ENCODE measurements at places on chromosomes 16 and 17. TPM values are rescaled to one million over a fixed set of nuclear protein-coding genes. Genes with fewer than 3 reads are reported as not detected.

DNA sequence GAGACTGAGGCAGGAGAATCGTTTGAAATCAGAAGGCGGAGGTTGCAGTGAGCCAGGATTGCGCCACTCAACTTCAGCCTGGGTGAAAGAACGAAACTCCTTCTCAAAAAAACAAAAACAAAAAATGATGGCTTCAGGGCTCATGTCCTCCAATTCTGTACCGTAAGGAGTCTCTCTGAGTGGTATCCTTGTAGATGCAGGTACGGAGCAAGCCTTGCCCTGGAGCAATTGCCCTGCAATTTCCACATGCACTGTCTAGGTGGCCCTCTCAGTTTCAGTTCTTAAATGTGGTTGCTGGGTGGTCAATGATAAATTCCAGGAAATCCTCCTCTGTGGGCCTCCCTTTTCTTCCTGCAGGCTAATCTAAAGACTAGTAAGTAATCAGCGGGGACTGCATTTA lies 10.6 kb downstream of the TMEM238L start:
- no peaks in the 10 kb centered on the region for H3K36me3 ChIP-seq
- DNase-seq, result no peak
- no peak overlapping the region for H3K4me3 ChIP-seq
- no peaks in the 10 kb centered on the region for H3K27me3 ChIP-seq
- no peaks in the 10 kb centered on the region for H3K4me1 ChIP-seq

GRCh38 chr16:85780281-85780680 lies 19.1 kb downstream of the EMC8 start:
- no peaks in the 10 kb centered on the region for H3K27me3 ChIP-seq
- DNase-seq, result no peak
- no peak overlapping the region for H3K27ac ChIP-seq
- H3K4me1 ChIP-seq, result peaks cover 4% of the 10 kb centered on the region
- peaks cover 33% of the 10 kb centered on the region for H3K36me3 ChIP-seq

DNA sequence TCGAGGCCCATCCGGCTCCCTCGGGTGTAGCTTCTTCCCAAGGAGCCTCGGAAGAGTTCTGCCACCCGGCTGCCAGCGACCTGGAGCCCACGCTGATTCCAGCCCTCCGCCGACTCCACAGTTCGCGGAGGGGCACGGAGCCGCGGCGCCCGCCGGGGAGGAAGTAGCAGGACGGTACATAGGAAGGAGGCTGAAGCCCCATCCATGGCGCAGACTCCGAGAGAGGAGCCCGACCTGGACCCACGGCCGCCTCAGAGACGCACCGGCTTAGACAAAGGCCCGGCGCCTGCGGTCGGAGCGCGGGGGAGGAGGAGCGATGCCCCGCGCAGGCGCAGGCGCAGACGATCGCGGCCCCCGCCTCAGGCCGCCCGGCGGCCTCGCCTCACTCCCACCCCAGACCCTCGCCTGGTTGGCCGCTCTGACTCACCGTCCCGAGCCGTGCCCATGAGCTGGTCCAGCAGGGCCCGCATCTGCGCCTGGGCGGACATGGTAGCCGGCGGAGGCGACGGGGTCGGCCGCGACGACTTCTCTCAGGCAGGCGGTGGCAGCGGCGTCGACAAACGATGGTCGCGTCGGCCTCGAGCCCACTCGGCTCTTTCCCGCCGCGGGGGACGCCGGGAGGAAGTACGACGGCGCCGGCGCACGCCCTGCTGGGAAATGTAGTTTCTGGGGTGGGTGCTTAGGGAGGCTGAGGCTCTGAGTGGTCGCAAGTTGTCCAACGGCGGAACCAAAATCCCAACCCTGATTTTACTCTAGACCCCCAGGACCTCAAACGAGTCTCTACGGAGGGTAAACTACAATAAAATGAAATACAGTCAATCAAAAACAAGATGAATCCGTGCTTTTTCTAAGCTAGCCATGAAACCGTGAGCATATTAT lies at the start of gene LUC7L:
Gene LUC7L (minus strand): TSS at position 598 of the 879 bp plus-strand sequence. CDS start 110 bp downstream, at position 488.
- peaks cover 19% of the 10 kb centered on the region for H3K36me3 ChIP-seq
- H3K4me1 ChIP-seq, result peaks cover 26% of the 10 kb centered on the region
- no peaks in the 10 kb centered on the region for H3K27me3 ChIP-seq
- peak within 1 kb of the TSS; percentile 90 for H3K27ac ChIP-seq
- H3K4me3 ChIP-seq, result peak within 1 kb of the TSS; percentile 90
- DNase-seq, result peak; percentile 96

DNA sequence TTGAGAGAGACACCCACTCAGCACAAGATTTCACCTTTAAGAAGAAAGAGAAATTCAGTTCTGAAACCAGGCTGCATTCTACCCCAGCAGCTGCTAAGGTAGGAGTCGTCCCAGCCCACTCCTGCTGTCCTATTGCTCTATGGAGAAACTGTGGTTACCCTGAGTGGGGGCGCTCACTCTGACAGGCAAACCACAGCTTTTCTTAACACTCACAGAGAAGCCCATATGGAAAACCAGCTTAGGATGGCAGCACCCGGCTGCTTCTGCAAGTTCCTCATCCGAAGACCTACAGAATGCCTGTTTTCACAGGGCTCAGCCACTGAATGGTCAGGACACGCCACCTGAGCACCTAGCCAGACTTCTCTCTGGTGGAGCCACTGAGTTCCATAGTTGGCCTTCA lies 7.5 kb downstream of the ATP5PD start:
- H3K27ac ChIP-seq, result no peak overlapping the region
- no peak overlapping the region for H3K4me3 ChIP-seq
- peaks cover 14% of the 10 kb centered on the region for H3K4me1 ChIP-seq
- DNase-seq, result no peak
- no peaks in the 10 kb centered on the region for H3K27me3 ChIP-seq

ITGB3 gene
- total RNA-seq, result 2.5 TPM

GRCh38 chr17:30950669-30951399 lies 20.0 kb upstream of the RNF135 start:
- DNase-seq, result no peak
- no peaks in the 10 kb centered on the region for H3K36me3 ChIP-seq
- H3K4me1 ChIP-seq, result peaks cover 5% of the 10 kb centered on the region
- no peak overlapping the region for H3K27ac ChIP-seq
- H3K27me3 ChIP-seq, result no peaks in the 10 kb centered on the region

DNA sequence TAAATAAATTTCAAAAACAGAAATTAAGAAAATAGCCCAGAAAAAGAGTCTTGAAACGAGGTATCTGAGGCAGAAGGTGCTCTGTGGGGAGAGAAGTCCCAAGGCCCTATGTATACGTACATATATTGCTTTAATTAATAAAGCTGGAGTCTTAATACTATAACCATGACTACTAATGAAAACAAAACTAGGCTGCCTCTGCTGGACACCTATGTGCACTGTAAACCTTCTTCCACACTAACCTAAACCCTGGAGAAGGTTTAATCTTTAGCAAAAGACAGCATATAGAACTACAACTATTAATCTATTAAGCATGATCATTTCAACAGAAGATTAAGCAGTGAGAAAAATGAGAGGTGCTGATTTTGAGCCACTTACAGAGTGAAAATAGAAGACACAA lies 153.9 kb upstream of the C17orf78 start:
- no peak overlapping the region for H3K27ac ChIP-seq
- H3K36me3 ChIP-seq, result peaks cover 10% of the 10 kb centered on the region
- DNase-seq, result no peak
- no peak overlapping the region for H3K4me3 ChIP-seq
- no peaks in the 10 kb centered on the region for H3K27me3 ChIP-seq
- H3K4me1 ChIP-seq, result peaks cover 8% of the 10 kb centered on the region

KIF19 gene
- not detected for total RNA-seq

ADCY9 gene
- 26.9 TPM for total RNA-seq

- DNase-seq, result no peak
- peaks cover 5% of the 10 kb centered on the region for H3K36me3 ChIP-seq
- no peaks in the 10 kb centered on the region for H3K27me3 ChIP-seq
Observed at GRCh38 chr16:1527836-1528811, 5.3 kb upstream of the TMEM204 start.

- H3K4me1 ChIP-seq, result peaks cover 19% of the 10 kb centered on the region
- no peak overlapping the region for H3K4me3 ChIP-seq
- DNase-seq, result no peak
- no peak overlapping the region for H3K27ac ChIP-seq
Observed at GRCh38 chr17:42130310-42130936, 7.8 kb downstream of the HSPB9 start.

DNA sequence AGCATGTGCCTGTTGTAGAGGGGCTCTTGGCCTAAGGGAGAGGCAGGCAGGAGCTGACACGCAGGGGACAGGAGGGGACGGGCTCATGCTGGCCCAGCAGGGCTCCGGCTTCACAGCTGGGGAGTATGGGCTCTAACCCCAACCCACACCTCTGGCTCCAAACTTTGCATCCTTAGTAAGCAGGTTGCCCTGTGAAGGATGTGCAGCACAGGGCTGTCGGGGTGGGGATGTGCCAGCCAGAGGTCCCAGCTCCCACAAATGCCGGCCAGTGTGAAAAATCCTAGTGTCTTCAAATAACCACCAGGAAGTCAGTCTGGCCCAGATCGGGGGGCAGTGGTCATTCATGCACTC lies 14.0 kb upstream of the FAM83G start:
- H3K27ac ChIP-seq, result no peak overlapping the region
- no peak for DNase-seq
- H3K36me3 ChIP-seq, result no peaks in the 10 kb centered on the region
- no peaks in the 10 kb centered on the region for H3K27me3 ChIP-seq
- no peak overlapping the region for H3K4me3 ChIP-seq
- H3K4me1 ChIP-seq, result peaks cover 1% of the 10 kb centered on the region

DNA sequence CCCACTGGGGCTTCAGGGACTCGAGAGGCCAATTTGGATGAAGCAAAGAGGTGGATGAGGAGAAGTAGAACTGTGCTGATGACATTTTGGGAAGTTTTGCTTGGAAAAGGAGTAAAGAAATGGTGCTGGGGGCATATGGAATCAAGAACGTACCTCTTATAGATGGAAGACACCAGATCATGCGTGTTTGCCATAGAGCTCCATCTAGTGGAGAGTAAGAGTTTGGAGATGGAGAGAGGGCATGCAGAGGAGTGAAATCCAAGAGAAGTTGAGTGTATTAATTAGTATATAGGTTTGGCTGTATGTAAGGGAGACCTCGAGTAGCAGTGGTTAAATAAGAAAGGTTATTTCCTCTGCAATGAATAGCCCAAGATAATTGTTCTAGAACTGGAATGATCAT lies 56.0 kb downstream of the SHISA6 start:
- no peak overlapping the region for H3K27ac ChIP-seq
- no peak overlapping the region for H3K4me3 ChIP-seq
- H3K27me3 ChIP-seq, result no peaks in the 10 kb centered on the region
- H3K36me3 ChIP-seq, result no peaks in the 10 kb centered on the region
- H3K4me1 ChIP-seq, result no peaks in the 10 kb centered on the region

DNA sequence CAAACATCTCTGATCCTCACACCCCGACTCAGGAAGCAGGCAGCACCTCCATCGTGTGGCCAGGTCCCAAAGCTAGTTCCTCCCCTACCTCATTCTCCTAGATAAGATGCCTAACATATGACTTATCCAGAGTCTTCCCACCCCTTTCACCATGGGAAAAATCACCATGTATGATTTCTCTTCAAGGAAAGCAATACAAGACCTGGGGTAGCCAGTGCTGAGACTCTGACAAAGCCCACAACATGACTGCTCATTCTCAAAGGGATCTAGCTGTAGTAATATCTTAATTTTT lies 45.1 kb downstream of the CMTM4 start:
- H3K27me3 ChIP-seq, result no peaks in the 10 kb centered on the region
- DNase-seq, result no peak
- no peaks in the 10 kb centered on the region for H3K36me3 ChIP-seq
- H3K4me1 ChIP-seq, result peaks cover 10% of the 10 kb centered on the region
- no peak overlapping the region for H3K27ac ChIP-seq

GRCh38 chr16:85753976-85754375 lies 3.1 kb upstream of the C16orf74 start:
- H3K4me3 ChIP-seq, result no peak overlapping the region
- no peak for DNase-seq
- H3K27ac ChIP-seq, result no peak overlapping the region
- H3K27me3 ChIP-seq, result no peaks in the 10 kb centered on the region

- DNase-seq, result no peak
- H3K27me3 ChIP-seq, result no peaks in the 10 kb centered on the region
- peaks cover 32% of the 10 kb centered on the region for H3K4me1 ChIP-seq
- H3K27ac ChIP-seq, result peak overlapping the region; percentile 60
- no peak overlapping the region for H3K4me3 ChIP-seq
Observed at GRCh38 chr16:89297910-89298545, 80.5 kb downstream of the ZNF778 start.

DNA sequence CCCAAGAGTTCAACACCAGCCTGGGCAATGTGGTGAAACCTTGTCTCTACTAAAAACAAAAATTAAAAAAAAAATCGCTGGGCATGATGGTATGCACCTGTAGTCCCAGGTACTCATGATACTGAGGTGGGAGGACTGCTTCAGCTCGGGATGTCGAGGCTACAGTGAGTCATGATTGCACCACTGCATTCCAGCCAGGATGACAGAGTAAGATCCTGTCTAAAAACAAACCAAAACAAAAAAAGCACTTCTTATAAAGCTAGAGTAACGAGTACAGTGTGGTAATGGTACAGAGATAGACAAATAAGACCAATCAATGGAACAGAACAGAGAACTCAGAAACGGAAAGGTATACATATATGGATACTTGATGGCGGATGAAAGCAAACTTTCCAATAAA lies 4.4 kb downstream of the NSMCE1 start:
- no peaks in the 10 kb centered on the region for H3K36me3 ChIP-seq
- H3K27ac ChIP-seq, result no peak overlapping the region

PRM3 gene
- not detected for total RNA-seq

GRCh38 chr16:51834794-51835193 lies 683.7 kb upstream of the SALL1 start:
- DNase-seq, result no peak
- H3K4me3 ChIP-seq, result no peak overlapping the region
- no peak overlapping the region for H3K27ac ChIP-seq
- H3K27me3 ChIP-seq, result no peaks in the 10 kb centered on the region

DNA sequence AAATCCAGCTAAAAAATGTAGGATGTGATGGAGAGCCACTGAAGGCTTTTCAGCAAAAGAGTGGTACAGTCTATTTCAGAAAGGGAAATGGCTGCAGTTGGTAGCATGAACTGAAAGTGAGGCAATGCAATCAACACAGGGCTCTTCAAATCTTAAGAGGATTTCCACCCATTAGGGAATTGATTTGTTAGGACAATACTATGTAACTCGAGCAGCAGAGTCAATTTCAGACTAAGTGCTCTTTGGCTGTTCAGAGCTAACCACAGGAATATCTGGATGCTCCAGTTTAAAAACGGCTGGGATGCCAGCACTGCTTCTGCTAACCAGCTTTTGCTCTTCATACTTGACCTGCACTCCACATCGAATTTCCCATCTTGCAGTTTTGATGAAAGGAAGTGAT lies 24.6 kb downstream of the CACNG1 start:
- peaks cover 17% of the 10 kb centered on the region for H3K36me3 ChIP-seq
- no peaks in the 10 kb centered on the region for H3K27me3 ChIP-seq
- H3K4me3 ChIP-seq, result no peak overlapping the region
- no peak overlapping the region for H3K27ac ChIP-seq
- no peak for DNase-seq

DNA sequence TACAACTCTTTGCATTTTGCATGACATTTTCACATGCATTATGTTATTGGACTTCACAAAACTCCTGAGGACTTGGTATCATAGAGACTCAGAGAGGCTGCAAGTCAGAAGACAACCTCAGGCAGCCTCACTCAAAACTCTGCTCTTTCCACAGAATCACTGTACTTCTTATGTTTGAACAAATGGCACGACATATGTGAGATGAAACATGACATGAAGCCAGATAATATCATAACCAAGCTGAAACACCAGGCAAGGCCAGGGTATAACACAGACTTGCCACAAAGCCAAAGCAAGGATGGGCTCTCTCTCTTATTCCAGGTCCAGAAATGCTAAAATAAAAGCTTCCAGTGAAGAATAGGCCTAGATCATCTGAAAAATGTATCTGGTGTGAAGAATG lies 425.8 kb upstream of the CDH5 start:
- DNase-seq, result no peak
- H3K4me1 ChIP-seq, result no peaks in the 10 kb centered on the region
- peaks cover 9% of the 10 kb centered on the region for H3K27me3 ChIP-seq
